KG1 (cell line): ENCODE measurements at places on chromosomes 6 and 20.

- no peak for DNase-seq
These were observed 917.1 kb downstream of the KIF16B start for GRCh38 chr20:15656124-15656523.

DNA sequence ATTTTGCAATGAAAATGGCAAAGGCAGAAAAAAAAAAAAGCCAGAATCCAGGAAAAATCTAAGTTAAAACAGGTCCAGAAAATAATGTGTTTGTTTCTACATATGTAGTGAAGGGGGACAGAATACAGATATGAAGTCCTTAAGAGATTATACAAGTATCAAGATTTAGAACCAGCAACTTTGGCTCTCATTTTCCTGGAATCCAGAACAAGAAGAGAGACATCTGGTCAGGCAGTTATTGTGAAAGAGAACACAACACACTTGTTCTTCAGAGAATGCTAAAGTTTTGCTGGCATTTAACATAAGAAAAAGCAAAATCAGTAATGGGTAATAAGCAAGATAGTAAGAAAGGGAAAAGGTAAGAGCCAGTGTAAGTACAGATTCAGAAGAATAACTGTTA is 21.1 kb downstream of the BAG2 start:
- DNase-seq, result no peak

DNA sequence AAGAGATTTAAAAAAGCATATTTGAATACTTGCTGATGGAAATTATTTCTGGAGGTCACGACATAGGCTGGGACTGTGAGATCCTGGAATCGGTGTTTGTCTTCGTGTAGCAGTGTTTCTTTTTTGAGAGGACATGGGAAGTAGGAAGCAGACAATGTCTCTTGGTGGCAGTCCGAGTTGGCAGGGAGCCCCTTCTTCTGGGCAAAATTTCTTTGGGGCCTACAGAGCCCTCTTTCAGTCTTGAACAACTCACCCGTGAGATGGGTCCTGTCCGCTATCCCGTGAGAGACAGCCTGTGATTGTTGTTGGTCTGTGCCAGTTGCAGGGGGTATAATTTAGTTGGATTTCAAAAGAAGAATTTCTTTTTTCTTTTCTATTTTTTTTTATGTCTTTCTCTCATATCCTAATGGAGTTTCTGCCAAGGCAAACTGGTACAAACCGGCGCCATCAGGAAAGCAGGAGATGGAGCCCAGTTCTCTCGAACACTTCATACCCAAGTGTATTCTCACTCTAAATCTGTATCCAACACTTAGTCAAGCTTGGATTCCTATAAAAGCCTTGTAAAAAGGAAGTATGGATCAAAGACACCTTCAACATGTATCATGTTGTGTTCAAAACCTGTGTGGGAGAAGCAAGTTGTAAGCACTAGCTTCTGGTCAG is 785.1 kb downstream of the MAFB start:
- DNase-seq, result no peak

- DNase-seq, result no peak
These were observed 115.4 kb downstream of the MTFR2 start for GRCh38 chr6:136134751-136135150.

DNA sequence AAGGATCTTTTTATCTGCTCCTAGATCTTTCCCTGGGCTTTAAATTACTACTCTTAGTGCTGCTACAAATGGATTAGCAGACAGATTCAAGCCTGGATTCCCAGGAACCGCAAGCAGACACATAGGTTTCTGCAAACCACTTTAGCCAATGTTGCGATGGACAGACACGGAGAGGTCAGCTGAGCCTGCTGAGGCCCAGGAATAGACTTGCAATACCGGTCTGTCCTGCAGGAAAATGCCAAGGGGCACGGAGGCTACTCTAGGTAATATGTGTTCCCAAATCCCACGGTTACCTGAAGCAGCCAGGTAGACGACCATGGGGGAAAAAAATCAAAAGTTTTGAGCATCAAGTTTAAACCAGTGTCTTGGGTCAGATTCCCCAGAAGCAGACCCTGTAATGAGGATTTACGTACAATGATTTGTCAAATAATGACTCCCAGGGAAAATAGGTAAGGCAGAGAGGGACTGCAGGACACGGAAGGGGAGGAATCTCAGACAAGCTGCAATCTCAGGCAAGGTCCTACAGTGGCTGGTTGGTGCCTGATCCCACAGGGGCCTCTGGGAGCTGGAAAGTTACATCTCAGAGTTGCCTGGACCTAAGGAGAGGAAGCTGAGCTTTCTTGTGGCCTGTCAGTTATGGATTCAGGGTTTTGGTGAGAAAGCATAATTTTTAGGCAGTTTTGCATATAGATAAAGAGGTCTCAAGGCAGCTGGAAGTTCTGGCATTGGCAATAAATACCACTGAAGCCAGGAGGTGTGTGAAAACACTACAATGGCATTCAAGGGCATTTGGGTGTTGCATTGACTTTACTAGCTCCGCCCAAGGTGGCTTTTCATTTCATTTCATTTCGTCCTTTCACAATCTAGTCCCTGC is 12.5 kb downstream of the OTOR start:
- no peak for DNase-seq

GRCh38 chr20:44021900-44022299 is 107.2 kb downstream of the TOX2 start:
- DNase-seq, result no peak

DNA sequence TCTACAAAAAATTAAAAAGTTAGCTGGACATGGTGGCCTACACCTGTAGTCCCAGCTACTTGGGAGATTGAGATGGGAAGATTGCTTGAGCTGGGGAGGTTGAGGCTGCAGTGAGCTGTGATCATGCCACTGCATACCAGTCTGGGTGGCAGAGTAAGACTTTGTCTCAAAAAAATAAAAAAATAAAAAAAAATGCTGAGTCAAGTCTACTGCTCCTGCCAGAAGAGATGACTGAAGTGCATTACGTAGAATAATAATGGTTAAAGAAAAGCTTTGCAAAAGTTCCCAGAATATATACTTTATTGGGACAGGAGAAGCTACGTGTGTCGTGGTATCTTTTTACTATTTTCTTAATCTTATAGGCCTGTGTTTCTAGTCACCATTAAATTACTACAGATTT is 125.3 kb downstream of the SLC16A10 start:
- DNase-seq, result no peak

DNA sequence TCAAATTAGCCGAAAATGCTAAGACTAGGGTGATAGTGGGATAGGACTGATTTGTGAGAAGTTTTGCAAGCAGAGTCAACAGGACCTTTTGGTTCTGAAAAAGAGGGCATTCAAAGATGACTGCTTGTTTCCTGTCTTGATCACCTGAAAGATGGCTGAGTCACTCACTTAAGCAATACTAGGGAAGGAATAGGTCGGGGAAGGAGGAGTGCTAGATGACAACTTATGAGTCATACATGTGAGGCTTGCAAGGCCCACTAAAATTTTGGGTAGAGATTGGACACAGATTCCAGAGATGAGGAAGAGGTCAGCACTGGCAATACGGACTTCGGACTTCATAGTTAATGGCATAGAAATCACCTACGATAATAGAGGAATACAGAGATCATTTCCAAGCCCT is 89.2 kb downstream of the FAM83B start:
- no peak for DNase-seq
